Retinal pigment epithelial cell (primary cell): ENCODE measurements at places on chromosomes 3 and 15.
A peak's percentile ranks its signal among the peaks of the same experiment; 100 is the strongest.

DNA sequence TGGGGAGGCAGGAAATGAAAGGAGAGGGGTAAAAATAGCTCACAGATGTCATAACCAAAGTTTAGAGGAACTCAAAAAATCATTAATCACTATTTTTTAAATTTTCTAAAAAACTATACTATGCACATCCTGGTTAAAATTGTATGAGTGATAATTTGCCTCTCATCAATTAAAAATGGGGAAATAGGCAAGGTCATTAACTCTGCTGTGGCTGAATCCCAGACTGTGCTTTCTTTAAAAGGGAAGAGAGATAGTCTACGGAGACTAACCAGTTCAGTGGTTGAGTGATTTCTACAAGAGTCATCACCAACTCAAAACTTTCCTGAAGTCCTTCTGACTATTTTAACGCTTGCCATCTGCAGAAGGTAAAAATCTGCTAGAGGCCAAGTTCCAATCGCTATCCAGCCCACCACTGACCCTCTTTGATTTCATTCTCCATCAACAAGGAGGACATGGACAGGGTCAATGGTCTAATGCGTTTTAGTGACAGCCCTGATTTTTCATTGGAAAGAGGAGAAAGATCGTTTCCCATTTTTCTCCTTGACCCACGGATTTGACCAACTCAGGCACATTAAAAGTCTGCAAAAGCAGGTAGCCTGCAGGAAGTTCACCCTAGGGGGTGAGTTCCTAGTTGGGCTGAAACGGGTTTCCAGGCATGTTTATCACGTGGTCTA, 850 bp downstream of the SUCLG2 start:
- DNase-seq, result no peak

DNA sequence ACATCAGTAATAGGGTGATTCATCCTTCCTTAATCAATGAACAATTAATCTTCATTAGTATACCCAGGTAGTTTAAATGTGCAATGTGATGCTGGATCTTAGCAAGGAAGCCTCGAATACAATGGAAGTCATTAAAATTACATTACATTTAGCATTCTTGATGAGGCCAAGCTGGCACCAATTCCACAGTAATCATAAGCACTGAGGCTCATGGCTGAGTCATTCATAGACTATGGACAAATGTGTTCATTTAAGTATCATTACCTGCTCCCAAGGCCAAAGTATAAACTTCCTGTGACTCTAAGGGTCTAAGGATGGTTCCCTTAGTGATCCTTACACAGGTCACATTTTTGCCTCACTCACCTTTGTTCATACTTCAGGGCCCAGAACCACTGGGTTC, 266.4 kb upstream of the CDIN1 start:
- DNase-seq, result no peak

GRCh38 chr3:137770835-137771399, 6.8 kb downstream of the SOX14 start:
- DNase-seq, result no peak

DNA sequence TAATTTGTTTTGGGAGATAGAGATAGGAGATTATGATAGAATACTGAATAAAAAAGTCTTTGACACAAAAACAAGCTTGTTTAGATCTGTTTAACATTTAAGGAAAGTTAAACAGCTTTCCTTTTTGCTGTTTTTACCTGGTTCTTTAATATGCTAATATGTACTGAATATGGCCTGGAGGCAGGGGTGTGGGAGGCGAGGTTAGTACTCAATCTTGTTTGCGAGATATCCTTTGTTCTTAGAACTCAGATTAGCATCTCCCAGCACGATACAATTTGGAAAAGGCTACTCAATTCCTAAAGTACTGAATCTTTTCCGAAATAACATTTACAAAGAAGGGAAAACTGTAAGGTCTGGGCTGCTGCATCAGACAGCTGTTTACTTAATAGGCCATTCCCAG, 40.8 kb upstream of the ST3GAL6 start:
- DNase-seq, result no peak

- DNase-seq, result peak; percentile 92
These were observed 122.6 kb upstream of the CCNL1 start for GRCh38 chr3:157282261-157283191.

DNA sequence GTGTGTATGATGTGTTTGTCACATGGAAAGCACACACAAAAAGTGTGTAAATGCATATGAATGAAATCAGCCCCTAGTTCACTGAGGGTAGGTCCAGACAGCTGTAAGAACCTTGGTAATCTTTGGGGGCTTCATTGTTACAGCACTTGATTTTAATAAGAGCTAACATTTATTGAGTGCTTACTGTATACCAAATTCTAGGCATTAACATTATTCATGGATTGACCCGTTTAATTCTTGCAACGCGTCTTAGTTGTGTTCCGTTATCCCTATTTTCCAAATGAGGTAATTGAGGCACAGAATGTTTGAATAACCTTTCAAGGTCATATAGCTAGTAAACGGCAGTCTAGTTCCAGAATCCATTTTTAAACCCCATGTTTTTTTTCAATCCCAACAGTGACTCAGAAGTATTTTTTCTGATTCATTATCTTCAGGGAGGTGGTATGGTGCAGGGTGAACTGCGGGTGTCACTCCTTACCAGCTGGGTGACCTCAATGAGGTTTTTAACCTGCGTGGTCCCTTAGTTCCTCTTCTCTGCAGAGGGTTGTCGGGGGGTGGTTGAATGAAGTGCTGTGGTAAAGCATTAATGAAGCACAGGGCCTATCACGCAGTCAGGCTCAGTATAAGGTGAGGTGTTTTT, 14.2 kb downstream of the RAB8B start:
- no peak for DNase-seq

GRCh38 chr3:86958534-86958933, 32.4 kb downstream of the VGLL3 start:
- no peak for DNase-seq

DNA sequence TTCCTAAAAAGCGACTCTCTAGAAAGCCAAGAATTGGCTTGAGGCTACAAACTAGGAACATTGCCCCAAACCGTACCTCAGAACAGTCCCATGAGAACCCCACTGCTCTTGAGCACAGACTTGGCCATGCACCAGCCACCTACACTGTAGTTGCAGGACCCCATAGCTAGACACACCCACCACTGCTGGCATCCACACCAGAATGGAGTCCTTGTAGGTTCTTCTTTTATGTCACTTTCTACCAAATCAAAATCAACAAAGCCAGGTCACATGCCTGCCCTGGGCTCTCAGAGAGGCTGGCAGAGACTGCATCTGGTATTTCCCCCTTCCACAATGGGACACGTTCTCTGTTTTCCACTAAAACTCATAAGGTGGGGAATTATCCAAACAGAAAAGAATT, 290.5 kb downstream of the SHOX2 start:
- DNase-seq, result no peak

- peak; percentile 78 for DNase-seq
These were observed 252.7 kb upstream of the ZPLD1 start for GRCh38 chr3:102182162-102182561.

DNA sequence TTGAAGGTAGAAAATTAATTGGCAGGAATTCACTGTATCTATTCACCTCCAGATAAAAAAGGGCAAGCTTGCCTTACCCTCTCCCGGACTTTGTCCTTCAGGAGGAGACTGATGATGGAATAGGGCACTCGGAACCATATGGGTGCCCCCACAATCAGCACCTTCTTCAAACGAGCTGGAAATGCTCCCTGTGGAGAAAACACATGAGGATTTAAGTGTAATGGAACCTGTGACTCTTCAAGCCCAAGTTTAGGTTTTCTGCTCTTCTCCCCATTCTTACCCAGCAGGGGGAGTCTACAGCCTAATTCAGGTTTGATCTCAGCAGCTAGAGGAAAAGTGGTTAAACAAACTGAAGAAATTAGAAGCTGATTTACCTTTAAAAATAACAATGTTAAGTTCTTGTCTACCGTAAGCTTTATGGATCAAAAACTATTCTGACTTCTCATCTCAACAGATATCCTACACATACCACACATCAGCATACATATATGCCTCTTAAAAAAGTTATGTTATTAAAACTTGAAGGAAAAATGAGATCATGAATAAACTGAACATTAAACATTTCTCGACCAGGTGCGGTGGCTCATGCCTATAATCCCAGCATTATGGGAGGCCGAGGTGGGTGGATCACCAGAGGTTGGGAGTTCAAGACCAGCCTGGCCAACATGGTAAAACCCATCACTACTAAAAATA, 57.5 kb upstream of the SIN3A start:
- DNase-seq, result no peak

DNA sequence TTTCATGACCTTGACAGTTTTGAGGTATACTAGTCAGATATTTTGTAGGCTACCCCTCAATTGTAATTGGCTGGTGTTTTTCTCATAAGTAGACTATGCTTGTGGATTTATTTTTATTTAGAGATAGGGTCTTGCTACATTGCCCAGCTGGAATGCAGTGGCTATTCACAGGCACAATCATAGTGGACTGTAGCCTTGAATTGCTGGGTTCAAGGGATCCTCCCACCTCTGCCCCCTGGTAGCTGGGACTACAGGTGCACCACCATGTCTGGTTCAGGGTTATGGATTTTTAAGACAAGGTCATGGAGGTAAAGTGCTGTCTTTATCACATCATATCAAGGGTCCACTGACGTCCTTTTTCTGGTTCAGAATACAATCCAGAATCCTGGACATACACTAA, 10.9 kb upstream of the IL17RD start:
- DNase-seq, result no peak

GRCh38 chr15:89057506-89058133, 30.6 kb upstream of the ABHD2 start:
- no peak for DNase-seq

DNA sequence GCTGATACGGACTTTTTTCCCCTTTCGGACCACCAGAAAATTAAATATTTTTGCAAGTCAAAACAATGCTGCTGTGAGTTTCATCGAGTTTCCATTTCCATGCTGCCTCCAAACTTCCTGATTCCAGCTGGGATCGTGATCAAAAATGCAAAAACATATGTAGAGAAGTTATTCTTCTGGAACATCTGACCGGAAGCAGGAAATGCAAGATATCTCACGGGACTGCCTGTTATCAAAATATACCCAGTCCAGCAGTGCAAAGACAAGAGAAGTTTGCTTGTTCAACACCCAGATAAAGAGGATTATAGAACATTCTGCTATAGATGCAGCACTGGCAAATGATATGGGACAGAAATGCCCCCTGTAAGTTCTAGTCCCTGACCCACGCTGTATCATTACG, 726.7 kb upstream of the NR2F2 start:
- DNase-seq, result no peak

DNA sequence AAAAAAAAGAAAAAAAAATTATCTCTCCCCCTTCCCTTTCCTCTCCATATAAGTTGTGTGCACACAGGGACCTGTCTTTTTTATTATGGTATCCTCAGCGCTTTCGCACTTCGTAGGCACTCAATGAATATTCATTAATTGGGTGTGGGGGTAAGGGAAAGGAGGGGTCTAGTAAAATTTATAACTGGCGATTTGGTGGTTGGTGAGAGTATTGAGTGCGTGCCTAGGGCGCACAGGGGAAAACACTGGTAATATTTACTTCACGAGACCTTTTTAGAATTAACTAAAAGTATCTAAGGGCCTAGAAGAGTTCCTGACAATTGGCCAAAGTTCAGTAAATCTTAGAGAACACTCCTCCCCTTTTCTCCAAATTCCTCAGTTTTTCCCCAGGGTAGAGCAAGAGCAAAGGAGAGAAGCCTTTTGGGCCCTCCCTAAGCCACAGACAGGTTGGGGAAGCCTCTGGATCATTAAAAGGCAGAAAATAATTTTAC, 25.7 kb downstream of the TYRO3 start:
- DNase-seq, result no peak

DNA sequence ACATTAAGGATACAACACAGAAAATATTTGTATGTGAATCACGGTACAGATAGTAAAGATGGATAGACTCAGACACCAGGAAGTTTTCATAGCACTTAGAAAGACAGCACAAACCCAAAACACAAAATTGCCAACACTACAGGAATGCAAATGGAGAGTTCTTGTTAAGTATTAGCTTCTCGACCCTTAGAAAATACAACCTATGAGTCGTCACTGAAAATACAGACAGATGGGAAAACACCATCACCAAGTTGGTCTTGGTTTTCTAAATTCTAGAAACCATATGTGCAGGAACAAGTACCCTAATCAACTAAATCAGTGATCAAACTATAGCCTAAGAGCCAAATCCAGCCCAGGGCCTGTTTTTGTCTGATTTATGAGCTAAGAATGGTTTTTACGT, 50.7 kb downstream of the PEAK1 start:
- DNase-seq, result no peak

DNA sequence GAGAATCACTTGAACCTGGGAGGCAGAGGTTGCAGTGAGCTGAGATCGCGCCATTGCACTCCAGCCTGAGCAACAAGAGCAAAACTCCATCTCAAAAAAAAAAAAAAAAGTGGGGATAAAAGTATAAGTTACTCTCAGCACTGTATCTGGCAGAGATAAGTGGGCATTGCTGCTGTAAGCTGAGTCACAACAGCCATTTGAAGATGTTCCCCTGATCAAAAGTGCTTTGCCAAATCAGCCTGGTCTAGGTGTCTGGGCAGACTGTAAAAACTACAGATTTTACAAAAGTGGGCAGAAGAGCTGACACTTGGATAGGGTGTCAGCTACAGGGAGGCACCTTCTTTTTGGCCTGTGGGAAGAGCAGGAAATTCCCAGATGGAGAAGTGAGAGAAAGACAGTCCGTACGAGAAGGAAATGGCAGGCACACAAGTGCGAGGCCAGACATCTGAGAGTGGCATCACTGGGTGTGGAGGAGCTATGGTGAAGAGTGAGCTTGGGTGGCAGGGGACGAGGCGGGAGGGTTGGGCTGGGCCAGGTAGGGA, 78.5 kb downstream of the TRAK1 start:
- no peak for DNase-seq

DNA sequence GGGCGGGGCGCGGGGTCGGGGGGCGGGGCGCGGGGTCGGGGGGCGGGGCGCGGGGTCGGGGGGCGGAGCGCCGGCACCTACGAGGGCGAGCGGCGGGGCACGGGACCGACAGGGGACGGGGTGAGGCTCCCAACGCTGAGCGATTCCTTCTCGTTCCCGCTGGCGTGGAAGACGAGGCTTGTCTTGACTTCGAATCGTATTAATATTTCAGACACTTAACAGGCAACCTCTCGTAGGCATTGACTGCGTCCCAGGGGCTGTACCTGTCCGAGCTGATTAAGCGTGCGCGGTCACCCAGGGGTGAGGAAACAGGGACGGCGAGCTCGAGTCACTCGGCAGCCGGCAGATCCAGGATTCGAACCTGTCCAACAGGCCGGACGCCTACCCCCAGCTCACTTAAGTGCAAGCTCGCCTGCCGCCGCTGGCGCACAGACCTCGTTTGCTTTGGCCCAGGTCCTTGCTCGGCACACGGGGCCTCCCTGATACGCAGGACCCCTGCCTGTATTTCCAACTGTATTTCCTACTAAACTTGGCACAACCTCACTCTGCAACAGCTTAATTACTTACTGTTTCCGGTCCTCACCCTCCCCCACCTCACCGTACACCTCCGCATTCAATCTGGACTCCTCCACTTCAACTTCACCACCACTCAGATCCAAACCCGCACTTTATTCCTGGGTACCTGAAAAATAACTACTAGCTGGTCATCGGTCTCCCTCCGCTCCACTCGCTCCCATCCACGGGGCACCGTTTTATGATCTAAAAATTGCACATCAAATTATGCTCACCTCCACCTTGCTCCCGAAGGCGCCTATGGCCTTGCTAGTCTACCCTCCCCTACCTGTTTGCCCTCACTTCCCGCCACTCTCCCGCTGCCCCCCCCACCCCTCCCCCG, 722 bp upstream of the ZXDC start:
- no peak for DNase-seq

GRCh38 chr3:133303430-133303829, 96.4 kb upstream of the BFSP2 start:
- no peak for DNase-seq
